ENCODE measurements at places on chromosomes 6 and 20.

- peak; percentile 68 for DNase-seq
These were observed 27.2 kb downstream of the UBE2V1 start for GRCh38 chr20:50085481-50086365.

DNA sequence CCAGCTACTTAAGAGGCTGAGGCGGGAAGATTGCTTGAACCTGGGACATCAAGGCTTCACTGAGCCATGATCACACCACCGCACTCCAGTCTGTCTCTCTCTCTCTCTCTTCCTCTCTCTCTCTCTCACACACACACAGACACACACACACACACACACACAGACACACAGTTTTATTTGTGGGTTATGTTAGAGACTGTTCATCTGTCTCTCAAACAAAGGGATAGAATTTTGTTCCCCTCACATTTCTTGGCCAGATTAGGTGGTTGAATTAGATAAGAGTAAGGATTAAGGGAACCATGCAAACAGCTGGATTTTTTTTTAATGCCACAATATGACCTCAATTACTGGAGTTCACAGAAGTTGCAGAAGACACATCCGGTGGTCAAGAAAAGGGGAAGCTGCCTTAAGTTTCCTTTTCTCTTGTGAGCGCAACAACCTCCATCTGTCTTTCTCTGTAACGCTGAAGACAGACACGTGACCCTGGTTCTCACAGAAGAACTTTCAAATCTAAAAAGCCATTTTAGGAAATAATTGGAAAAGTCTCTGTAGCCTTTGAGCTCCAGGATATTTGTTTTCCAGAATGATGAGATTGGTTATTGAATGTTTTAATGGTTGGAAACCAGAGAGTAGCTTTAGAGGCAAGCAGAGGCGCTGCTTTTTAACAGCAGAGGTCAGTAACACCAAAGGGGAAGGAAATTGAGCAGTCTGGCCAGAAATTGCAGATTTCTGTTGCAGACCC, 32.9 kb upstream of the LGSN start:
- peak; percentile 22 for DNase-seq

DNA sequence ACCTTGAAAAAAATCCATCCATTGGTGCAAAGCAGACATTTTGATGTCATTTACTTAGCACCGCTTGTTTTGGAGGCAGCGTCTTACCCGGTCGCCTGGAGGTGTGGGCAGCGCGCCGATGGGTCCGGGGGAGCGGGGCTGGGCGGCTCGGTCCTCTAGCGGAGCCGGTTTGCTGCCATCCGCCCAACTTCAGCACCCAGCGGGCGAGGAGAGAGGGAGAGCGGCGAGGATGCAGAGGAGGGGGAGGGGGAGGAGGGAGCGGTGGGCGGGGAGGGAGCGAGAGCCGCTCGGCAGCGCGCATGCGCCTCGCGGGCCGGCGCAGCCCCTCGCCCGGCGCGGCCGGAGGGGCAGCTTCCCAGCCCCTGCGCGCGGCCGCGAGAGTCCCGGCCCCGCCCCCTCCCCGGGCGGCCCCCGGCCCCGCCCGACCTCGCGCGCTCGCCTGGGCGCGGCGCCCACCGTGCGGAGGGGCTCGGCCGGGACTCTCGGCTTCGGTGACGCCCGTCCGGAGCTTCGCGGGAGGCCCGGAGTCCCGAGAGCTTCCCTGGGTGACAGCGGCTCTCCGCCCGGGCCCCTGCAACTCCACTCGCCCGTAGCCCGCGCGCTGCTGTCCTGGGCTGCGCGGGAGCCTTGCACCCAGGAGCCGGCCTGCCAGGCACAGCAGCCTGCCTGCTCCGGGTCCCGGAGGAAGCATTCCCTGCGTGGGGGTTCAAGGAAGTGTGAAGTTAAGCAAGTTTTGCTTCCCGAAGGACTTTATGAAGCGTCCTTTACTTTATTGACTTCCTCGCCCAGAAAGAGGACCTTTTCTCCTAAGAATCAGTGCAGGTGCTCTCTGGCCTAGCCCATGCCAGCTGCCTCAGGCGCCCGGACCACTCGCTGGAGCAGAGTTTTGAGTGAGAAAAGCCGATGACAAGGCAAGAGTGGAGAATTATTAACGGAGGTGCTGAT, at the start of gene RGS17:
Gene RGS17, minus strand, starts transcription at position 246 of the 945 bp plus-strand sequence. CDS start 87,264 bp downstream, outside the sequence.
- peak; percentile 73 for DNase-seq

- DNase-seq: no peak
These were observed 60.4 kb upstream of the ARMH2 start for GRCh38 chr6:24859132-24859531.

GRCh38 chr6:74289884-74290283, 593.9 kb downstream of the CD109 start:
- DNase-seq: peak; percentile 83

DNA sequence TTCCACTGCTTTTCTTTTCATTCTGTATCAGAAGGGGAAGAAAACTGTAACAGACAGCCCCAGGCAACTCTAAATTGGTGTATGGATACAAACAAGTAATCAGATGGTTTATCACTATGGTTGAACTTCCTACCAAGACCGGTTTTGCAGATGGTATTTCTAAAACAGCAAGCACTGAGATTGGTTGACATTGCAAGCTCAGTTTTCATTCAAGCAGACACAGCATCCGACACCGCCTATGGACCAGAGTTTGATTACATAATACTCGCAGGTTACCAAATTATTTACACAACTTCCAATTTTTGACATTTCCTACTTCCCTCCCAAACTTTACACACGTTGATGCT, 209.9 kb downstream of the ALDH8A1 start:
- DNase-seq: no peak
